Activated CD4-positive, alpha-beta T cell treated with anti-CD3 and anti-CD28 coated beads for 48 hours (primary cell): ENCODE measurements at places on chromosomes 2 and 18.

- DNase-seq: no peak
These were observed 380.6 kb upstream of the NXPH2 start for GRCh38 chr2:139160836-139161235.

GRCh38 chr2:197195518-197195917 lies 115.1 kb downstream of the ANKRD44 start:
- DNase-seq: no peak

DNA sequence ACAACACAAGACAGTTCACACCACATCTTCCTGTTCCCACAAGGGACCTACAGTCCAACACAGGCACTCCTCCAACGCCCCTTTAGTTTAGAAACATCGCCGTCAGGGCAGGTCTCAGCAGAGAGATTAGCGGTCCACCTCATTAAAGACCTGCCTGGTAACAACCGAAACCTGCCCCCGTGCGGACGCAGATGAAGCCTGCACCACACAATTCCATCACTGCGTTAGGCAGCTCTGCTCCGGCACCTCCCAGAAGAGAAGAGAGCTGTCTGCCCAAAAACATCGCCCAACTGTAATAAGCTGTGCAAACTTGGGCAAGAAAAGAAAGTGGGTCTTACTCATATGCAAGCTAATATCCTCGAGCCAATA lies 32.7 kb downstream of the ZNF516 start:
- no peak for DNase-seq

DNA sequence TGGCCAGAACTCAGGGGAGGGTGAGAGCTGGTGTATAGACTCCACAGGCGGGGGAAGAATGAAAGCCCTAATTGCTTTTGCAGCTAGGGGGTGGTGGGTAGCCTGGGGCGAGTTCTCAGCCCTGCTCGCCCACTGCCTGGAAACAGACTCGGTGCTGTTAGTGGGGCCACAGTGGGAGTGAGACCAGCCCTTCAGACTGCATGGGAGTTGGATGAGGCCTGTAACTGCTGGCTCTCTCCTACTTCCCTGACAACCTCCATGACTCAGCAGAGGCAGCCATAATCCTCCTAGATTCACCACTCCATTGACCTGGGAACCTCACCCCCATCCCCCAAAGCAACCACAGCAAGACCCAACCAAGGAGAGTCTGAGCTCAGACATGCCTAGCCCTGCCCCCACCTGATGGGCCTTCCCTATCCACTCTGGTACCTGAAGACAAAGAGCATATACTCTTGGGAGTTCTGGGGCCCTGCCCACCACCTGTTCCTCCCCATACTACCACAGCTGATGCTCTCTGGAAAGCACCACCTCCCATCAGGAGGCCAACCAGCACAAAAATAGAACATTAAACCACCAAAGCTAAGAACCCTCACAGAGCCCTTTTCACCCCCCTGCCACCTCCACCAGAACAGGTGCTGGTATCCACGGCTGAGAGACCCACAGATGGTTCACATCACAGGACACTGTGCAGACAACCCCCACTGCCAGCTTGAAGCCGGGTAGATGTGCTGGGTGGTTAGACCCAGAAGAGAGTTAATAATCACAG lies 226.3 kb downstream of the EIPR1 start:
- DNase-seq: no peak

DNA sequence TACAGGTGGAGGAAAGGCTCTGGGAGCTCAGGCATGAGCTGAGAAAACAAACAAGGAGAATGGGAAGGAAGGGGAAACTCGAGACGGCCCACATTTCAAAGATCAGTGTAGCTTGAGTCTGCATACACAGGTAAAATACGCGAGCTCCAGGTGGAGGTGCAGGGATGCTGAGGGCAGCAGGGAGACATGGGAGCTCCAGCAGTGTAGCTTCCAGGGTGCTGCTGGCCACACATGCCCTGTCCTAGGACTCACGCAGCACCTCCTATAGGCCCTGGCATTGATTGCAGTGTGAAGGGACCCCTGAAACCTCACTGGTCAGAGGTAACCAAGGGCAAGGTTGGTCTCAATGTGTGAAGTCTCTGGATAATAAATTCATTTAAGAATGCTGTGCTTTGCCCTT lies 362.8 kb upstream of the HS6ST1 start:
- no peak for DNase-seq

GRCh38 chr2:198883604-198884003 lies 574.1 kb downstream of the SATB2 start:
- no peak for DNase-seq

DNA sequence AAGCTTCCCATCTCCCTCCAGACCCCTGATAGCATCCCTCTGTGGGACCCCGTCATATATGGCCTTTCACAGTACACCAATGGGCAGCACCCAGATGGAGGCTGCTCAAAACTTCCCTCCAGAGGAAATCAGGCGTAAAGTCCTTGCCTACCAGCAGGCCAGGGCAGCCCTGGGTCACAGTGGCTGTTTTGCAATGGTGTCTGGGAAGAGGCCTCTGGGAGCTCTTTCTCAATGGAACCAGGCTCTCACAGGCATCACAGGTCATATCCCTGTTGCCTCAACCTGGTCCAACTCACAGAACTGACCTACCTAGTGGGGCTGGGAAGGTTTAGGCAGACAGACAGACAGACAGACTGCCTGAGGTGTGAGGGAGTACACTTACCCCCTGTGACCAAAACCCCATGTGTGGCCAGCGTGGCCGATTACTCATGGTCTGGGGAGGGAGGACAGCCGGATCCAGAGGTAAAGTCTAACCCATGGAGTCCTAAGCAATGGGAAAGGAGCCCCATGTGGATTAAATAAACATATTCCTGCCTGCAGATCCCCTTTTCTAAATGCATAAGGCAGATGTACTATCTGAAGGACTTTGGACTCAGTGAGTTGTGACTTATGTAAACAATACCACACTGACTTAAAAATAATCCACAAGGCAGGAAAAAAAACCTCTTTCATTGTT lies 58.2 kb downstream of the BCL2L11 start:
- DNase-seq: no peak

DNA sequence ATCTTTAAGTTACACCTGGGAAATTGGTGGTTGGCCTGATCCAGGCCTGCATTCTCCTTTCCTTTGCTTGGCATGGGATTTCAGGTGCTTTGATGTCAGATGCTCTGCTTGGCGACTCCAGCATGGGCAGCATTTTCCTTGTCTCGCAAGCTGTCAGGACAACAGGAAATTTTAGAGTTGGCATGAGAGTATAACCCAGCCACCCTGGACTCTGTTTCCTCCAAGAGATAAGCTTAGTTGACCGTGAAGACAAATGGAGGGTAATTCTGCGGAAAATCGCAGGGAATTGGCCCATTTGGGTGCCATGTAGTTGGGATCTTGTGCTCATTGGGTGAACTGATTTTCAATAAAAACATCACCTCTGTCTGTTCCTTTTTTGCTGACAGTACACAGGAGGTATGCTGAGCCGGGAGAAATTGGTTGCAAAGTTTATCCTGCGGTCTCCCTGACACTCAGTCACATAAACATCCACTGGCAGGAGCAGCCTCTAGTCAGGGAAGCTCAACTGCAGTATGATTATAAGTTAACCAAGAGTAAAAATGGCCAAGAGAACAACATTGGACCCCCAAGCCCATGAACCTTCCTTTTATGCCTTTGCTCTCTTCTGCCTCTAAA lies 409.9 kb downstream of the SETBP1 start:
- no peak for DNase-seq

- DNase-seq: no peak
These were observed 182.2 kb downstream of the ZFP36L2 start for GRCh38 chr2:43044093-43044681.

DNA sequence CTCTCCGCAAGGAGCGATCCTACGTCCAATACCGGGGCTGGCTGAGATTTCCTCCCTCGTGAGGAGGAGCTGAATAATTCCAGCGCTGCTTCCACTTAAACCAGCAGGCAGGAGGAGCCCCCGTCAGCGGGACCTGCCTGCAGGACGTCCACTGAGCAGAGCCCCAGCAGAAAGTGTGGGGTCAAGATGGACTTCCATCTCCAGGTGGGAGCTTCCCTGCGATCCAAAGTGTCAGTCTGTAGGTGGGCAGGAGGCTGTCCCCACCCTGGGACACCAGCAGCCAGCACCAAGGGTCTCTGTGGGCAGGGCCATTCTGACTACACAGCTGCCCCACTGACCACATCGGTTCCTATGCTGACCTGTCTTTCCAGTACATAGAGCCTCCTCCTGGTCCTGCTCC lies 462 bp upstream of the OTOS start:
- DNase-seq: no peak

DNA sequence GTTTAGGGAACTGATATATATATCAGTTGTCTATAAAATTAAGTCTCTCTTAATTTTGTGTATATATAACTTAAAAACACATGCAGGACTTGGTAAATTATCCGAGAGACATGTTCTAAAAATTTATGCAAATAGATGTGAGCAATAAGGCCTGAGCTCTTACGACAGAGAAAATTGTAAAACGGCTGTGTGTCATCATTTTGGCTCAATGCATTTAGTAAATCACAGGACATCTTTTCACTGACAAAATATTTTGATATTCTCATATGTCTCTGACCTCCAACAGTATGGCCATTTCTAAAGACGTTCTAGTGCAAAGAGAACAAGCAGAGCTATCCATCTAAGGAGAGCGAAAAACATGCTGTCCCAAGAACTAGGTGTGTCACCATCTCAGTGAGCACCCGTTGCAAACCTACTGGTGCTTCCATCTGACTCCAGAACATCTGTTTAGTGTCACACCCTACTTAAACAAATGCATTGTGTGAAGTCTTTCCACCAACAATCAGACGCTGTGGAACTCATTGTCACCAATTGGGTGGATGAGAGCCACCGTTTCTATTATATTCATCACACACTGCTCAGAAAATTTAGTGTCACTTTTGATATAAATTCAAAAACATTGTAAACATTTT lies 108.0 kb downstream of the ARHGAP15 start:
- DNase-seq: no peak

DNA sequence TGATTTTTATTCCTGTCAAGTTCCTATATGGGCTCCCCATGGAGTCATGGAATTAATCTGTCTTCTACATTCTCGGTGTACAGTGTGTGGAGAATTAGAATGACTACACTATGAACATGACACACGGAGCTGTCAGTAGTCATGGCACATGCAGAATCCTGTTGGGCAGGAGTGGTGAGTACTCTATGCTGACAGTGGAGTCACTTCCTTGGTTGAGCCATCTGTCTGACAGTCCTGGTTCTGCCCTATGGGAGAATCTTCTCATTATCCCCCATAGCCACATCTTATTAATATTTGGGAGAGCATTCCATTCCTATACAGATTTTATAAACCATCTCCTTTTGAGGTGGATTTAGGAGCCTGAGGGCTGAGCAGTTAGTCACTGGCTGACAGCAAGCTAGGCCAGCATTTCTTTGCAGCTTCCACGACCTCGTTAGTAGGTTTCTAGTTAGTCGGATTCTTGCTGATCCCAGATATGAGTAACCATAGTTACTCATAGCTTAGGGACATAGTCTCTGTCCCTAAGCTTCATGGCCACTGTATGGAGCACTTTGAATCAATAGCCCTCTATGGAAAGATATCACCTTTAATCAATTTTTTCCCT lies 90.6 kb downstream of the MDH1 start:
- no peak for DNase-seq

- DNase-seq: no peak
These were observed 13.1 kb downstream of the METAP1D start for GRCh38 chr2:172012677-172013391.

GRCh38 chr18:56068701-56069100 lies 480.7 kb upstream of the TCF4 start:
- no peak for DNase-seq

DNA sequence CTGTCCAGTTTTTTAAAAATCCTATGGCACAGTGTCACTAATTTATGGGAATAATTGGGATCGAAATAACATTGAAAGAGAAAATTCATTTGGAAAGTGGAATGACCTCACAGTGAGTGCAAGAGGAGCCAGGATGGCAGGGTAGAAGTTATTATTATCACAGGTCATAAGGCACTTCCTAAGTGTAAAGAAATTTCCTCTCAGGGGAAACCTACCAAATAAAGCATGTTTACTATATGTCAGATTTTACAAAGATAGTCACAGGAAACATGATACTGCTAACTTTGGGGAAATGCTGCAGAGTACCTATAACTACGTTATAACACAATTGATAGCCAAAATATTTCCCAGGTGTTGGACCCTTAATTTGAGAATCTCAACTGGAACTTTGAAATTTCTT lies 226.3 kb upstream of the SMAD7 start:
- no peak for DNase-seq

DNA sequence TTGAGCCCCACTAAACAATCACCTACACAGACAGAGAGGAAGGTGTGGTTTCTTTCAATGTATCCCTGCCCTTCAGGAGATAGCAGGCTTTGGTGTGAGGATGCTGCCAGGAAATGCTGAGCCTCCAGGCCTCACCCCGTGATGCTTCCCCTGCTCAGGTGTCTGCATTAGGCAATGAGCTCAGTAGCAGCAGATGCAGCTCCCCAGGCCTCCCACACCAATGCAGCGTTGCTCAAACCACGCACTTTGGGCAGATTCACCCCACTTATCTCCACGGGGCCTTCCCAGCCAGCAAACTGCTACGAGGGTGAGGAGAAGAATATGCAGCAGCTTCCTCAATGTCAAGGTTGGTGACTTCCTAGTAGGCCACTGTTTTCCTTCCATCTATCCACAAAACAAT lies 229.3 kb upstream of the PXDN start:
- DNase-seq: no peak

DNA sequence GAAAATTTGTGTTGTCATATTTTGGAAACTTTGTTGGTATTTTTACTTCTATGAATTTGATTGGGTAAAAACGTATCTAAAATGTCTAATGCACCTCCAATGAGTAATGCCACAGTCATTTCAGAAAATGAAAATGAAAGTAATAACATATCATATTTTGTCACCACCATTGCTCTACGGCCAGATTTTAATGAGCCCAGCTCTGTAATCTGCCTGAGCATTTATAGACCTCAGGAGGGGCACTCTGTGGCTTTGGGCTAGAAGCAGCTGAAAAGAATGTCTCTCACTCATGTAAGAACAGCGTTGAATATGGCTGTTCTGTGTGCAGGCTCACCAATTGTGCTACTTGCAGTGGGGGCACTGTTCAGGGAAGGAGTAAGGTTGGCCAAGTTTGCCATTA lies 32.7 kb upstream of the ABCA12 start:
- no peak for DNase-seq

GRCh38 chr2:148240838-148241237 lies 219.9 kb downstream of the MBD5 start:
- no peak for DNase-seq

GRCh38 chr2:165905854-165906253 lies 47.7 kb downstream of the TTC21B start:
- no peak for DNase-seq

- peak; percentile 13 for DNase-seq
These were observed 91.0 kb downstream of the ICA1L start for GRCh38 chr2:202780514-202781021.

DNA sequence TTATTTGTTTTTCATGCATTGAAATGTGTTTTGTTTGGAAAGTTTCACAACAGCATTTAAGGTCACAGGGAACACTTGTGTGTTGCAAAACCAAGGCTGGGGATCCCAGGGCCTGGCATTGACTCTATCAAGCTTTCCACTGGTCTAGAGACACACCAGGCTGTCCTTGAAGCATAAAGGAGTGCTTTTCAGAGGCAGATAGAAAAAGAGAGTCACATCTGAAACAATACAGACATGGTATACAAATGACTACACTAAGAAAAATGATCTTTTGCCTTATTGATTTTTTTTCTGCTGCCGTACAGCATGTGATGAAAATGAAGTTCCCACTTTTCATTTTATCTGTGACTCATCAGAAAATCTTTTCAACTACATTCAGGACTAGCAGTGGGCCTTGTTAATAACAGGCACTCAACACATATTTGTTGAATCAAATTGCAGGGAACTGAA lies 61.9 kb upstream of the ZCCHC2 start:
- no peak for DNase-seq
